ENCODE measurements at places on chromosomes 4 and X.

DNA sequence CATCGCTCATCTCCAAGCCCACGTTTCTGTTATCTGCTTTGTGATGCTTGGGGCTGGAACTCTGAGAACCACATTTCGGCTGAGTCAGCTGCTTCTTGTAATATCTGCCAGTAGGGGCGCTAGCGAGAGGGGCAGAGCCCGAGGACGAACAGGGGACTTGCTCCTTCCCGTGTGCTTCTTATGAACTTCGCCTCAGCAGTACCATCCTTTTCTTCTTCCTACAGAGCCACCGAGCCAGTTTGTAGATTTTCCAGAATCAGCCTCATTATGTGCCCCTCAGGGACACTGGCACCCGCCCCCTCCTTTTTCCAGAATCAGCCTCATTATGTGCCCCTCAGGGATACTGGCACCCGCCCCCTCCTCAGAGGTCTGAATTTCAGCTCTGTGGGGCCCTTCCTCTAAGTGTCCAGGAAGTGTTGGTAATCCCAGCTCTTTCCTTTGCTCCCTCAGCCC is 441.7 kb upstream of the RASGEF1B start:
- peak; percentile 38 for DNase-seq

DNA sequence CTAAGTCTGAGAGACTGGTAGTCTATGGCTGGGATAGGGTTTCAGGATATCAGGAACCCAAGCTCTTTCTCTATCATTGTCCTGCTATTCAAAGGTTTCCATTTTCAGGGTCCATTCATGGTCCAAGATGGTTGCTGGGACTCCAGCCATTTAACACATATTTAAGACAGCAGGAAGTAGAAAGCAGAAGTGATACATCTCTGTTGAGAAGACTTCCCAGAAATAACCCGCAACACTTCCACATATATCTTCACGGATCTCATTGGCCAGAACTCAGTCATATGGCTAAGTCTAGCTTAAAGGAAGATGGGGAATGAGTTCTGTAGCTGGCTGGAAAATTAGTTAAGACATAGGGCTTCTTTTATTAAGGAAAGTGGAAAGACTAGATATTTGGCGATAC is 23.8 kb downstream of the CTSO start:
- no peak for DNase-seq

GRCh38 chr4:64538219-64538618 is 129.0 kb upstream of the TECRL start:
- DNase-seq: no peak

DNA sequence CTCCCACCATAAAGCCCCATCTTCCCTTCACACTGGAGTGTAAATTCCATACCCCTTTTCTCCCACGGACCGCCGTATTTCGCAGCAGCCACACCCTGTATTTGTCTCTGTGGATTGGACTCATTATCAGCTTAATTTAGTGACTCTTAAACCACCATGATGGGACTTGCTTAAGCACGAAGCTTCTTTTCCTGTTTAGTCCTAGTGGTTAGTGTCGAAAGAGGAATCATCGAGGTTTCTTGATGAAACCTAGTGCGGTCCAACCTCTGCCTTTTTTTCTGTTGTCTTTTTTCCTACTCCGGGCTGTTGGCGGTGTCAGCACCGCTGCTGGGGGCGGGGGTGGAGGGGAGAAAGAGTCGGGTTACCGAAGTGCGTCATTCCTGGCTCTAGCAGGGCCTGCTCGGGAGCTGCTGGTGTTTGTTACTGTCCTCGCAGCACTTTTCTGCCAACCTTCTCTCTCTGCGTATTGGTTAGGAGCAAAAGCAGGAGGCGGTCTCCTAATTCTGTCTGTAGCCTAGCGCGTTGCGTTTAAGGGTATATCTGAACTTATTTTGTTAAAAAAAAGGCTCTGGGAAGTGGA is 1.4 kb downstream of the STAG2 start:
- peak; percentile 62 for DNase-seq

- no peak for DNase-seq
These were observed 144.1 kb upstream of the ETNPPL start for GRCh38 chr4:108906866-108907367.

GRCh38 chr4:128284317-128284716 is 3.3 kb downstream of the PGRMC2 start:
- no peak for DNase-seq

DNA sequence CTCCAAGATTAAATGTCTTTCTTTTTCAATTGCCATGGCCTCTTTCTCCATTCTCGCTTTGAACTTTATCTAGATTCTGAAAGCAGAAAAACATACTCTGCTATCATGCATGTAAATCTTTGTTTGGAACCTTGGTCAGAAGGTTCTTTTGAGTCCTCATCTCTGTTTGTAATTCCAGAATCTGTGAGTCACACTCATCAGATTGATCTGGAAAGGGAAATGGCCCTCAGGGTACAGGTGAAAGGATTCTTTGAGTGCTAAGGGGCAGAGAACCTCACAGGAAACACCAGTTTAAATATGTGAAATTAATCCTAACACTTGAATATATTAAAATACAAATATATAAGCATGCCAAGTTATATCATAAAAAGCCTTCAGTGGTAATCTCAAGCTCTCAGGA is 211.0 kb upstream of the ADGRL3 start:
- DNase-seq: no peak

DNA sequence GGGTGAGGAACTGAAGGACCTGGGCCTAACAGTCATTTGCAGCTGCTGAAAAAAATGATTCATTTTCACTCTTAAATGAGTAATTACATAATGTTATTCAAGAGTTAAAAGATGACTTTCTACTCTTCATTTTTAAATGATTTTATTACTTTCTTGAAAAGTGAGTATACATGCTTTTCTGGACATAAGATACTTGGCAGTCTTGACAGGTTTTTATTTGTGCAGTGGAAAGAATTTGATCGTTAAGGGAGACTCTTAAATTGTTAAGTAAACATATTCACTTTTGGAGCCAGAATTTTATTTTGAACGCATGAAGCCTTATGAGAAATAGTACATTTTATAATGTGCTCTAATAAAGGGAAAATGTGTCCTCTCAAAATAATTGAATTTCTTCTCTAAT is 245.7 kb downstream of the TENM3 start:
- DNase-seq: no peak

- DNase-seq: no peak
These were observed 1566.5 kb upstream of the PCDH7 start for GRCh38 chr4:29153642-29154041.

DNA sequence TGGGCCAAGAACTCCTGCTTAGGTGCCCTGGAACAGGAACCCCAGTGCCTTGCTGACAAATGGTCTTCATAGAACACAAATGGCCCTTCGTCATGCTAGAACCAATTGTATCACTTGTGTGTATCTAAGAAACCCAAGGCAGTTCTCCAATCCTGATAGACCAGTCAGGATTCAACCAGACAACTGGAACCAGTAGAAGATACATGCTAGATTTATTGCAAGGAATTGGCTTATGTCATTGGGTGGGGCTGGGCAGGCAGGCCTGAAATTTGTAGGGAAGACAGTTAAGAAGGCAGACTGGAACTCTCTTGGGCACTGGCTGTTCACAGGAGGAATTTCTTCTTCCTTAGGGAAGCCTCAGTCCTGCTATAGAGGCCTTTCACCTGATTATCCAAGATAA is 17.0 kb upstream of the TBL1X start:
- DNase-seq: no peak

DNA sequence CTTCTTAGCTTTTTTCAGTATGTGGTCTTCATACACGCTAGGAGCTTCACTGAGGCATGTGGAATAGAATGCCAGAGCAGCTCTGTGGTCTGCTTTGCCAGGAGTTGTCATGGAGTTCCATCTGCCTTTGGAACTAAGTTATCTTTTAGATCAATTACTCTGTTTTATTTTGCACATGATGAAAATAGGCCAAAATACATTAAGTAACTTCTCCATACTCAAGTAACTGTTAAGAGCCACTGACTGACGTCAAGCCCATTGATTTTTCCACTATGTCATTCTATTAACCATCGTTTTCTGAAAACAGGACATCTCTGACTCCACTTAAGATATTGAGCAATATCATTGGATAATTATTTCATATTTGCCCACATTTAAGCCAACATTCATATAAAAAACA is 415.1 kb upstream of the MAD2L1 start:
- no peak for DNase-seq
